ENCODE measurements at places on chromosomes 13 and 19.

DNA sequence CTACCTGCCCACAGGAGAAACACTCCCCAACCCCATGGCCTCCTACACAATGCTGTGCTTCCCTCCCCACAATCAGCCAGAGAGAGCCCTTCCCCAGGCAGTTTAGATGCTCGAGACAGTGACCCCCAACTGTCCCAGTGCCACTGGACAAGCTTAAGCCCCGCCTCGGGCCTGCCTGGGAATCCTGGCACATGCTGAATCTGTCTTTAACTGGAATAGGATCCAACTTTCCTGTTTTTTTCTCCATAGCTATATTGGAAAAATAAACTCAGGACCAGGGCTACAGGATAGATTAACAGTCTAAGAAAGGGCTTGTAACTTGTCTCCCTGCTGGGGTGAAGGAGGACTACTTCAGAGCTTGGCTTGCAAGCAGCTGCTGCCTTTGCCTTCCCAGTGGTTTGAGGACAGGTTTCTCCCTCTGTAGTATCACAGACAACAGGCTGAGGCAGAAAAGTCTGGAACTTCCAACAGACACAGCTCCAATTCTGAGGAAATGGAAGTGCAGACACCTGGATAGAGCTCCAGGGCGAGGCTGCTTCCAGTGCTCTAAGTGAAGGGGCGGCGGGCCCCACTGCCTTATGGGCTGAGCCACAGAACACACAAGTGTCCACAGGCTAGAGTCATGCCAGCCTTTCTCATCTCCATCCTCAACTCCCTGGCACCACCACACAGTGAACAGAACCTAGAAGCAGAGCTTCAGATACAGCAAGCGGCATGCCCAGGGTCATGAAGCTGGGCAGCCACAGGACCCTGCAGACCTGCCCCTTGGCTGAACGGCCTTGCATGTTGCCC lies 228.3 kb downstream of the TUBA3C start:
- no peak for DNase-seq

DNA sequence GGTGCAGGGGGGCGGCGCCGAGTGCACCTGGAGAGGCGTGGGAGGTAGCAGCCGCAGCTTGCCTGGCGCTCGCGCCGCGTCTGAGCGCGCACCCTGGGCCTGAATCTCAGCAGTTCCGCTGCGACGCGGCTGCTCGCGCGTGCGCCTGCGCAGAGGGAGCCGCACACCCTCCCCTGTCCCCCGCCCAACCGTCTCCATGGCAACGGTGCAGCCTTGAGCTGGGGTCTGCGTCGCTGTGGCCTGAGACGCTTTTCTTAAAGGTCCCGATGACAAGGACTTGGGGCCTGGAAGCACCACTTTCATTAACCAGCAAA lies at the start of gene PNMA8B:
Gene PNMA8B (minus strand): TSS at position 82 of the 314 bp plus-strand sequence. CDS start 402 bp downstream, outside the sequence.
- DNase-seq: no peak

DNA sequence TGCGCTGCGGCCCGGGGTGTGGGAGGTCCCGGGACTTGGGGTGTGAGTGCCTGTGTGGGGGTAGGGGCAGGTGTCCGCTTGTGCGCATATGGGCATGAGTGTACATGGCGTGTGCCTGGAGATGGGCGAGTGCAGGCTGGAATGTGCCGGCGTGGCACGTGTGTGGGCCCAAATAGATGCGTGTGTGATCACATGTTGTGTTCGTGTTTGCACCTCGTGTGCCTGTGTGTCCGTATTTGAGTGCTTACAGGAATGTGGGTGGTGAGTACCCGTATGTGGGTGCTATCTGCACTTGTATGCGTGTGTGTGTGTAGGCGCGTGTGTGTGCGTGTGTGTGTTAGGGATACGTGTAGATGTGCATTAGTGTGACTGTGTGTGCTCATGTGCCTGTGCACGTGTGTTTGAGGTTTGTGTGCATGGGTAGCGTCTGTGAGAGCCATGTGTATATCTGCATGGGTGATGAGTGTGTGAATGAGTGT lies 3.4 kb downstream of the ZNF536 start:
- DNase-seq: no peak

DNA sequence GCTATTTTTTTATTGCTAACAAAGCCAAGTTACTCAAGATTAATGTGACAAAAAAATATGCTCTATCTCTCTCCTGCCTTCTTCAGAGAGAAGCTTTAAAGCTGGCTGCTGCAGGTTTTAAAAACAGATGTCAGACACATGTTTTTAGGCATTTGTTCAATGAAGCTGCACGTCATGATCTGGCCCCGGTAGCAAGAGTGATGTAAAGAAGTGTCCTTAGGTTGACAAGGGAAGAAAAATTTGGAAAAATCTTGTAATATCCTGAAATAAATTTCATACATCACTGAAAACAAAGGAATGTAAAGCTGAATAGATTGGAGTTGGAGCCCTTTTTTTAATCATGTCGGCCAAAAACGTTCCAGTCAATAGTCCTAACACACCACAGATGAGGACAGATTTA lies 531.4 kb upstream of the NBEA start:
- no peak for DNase-seq

GRCh38 chr19:1425102-1425837 lies 12.9 kb upstream of the RPS15 start:
- no peak for DNase-seq
